ENCODE measurements at places on chromosomes 12 and 14.
A peak's percentile ranks its signal among the peaks of the same experiment; 100 is the strongest.

GRCh38 chr12:20282401-20282800, 85.9 kb upstream of the PDE3A start:
- DNase-seq: no peak

- peak; percentile 60 for DNase-seq
These were observed 19.6 kb upstream of the LRP1-AS start for GRCh38 chr12:57166971-57167371.

- no peak for DNase-seq
These were observed 18.2 kb downstream of the GLT1D1 start for GRCh38 chr12:128871516-128871892.

GRCh38 chr14:43116341-43116740, 1390.7 kb downstream of the FSCB start:
- no peak for DNase-seq

DNA sequence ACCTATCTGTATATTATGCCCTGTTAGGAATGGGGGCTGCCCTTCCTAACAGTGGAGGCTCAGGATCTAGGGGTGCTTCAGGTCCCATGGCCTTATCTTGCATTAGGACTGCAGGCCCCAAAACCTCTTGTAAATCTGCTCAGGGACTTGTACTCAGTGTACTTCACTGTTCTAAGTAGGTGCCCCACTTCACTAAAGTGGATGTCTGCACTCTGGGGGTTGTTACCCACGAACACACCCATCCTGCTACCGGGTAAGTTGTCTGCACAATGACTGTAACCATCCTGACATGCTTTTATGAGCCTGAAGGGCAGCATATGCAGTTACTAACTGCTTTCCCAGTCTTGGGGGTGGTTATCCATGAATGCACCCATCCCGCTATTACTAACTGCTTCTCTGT, 163.0 kb downstream of the PTCSC3 start:
- no peak for DNase-seq

DNA sequence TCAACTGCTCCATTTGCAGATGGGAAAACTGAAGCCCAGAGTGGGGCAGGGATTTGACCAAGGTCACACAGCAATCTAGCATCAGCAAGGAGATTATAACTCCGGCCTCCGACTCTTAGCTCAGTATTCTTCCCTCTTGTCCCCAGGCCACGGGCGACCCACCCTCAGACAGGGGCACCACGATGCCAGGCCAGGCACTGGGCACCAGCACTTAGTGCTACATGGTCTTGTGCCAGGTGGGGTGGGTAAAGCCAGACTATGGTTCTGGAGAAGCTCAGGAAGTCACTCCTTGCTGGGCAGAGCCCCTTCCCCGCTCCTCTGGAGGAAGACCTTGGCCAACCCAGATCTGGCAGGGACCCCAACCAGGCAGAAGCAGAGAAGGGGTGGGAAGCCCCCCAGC, 41.5 kb downstream of the SYNE3 start:
- DNase-seq: no peak

- DNase-seq: no peak
These were observed 34.8 kb upstream of the MMP17 start for GRCh38 chr12:131793243-131794022.

GRCh38 chr14:73255005-73255400, 17.7 kb downstream of the PAPLN start:
- no peak for DNase-seq

DNA sequence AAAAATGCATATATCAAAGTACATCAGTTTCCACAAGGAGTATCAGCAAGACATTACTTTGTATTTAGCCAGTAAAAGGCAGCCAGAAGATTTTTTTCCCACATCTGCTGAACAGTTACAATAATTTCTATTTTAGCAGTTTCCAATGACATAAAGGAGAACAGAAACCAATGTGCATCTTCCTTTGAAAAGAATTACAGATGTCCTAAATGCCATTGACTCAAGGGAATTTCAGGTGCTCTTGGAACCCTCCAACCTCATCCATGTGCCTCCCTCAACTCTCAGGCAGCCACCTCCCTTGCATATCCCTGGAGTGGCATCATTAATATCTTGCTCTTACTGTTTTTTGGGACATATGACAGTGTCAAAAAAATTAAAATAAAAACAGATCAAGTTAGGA, 62.2 kb upstream of the ST8SIA1 start:
- no peak for DNase-seq

DNA sequence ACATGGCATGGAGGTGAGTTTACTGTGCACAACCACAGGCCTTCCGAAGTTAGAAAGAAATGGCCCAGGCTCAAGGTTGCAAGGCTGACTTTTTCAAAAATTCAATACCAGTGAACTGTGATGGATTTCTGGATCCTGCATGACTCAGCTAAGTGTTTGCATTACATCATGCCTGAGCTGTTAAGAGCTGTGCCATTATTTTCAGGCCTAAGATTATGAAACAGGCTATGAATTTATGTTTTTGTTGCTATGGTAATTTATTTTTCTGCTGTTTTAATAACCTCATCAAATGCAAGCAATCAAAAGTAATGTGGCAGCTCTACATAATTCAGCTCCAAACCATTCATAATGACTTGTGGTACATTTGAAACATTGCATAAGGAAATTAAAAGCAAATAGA, 457.7 kb upstream of the TMEM132C start:
- DNase-seq: no peak

- no peak for DNase-seq
These were observed 133.5 kb upstream of the HIF1A start for GRCh38 chr14:61561657-61562276.

GRCh38 chr12:132046561-132046960, 96.8 kb downstream of the EP400 start:
- no peak for DNase-seq

- DNase-seq: no peak
These were observed 897 bp upstream of the TBX3 start for GRCh38 chr12:114684870-114685273.

DNA sequence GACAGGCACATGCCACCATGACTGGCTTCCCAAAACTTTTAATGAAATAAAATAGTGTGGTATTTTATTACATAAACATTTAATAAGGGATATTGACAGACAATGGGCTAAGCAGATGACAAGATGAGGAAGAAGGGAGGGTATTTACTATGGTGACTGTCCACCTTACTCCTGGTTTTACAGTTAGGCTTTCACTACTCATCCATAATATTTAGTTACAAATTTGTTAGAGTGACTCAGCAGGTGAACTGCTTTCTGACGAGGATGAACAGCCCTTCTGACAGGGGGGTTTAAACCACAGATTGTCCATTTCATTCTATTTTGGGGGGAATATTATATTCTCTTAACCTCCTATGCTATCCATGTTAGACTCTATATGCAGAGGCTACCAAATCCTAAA, 3.6 kb upstream of the PALS1 start:
- no peak for DNase-seq

DNA sequence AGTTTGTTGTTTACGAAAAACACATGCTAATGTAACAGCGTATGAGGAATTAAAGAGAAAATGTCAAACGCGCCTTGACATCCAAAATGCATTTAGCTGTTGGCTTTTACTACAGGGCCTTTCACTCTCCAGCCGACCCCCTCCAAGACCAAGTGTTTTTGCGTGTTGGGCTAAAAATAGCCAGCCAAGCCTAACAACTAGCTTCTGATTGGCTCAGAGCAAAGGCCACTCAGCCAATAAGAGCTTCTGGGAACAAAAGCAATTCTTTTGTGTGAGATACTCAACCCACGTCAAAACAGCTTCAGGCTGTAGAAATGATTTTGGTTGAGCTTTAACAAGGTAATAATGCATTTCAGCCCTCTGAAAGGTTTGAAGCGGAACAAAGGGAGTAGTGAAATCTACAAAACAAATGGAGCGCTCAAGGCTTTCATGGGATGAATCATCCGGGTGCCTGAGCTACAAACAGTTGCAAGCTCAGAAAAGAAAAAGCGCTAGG, 198.7 kb upstream of the DCN start:
- no peak for DNase-seq

GRCh38 chr12:12357719-12358461, 1.0 kb downstream of the BORCS5 start:
- DNase-seq: no peak

DNA sequence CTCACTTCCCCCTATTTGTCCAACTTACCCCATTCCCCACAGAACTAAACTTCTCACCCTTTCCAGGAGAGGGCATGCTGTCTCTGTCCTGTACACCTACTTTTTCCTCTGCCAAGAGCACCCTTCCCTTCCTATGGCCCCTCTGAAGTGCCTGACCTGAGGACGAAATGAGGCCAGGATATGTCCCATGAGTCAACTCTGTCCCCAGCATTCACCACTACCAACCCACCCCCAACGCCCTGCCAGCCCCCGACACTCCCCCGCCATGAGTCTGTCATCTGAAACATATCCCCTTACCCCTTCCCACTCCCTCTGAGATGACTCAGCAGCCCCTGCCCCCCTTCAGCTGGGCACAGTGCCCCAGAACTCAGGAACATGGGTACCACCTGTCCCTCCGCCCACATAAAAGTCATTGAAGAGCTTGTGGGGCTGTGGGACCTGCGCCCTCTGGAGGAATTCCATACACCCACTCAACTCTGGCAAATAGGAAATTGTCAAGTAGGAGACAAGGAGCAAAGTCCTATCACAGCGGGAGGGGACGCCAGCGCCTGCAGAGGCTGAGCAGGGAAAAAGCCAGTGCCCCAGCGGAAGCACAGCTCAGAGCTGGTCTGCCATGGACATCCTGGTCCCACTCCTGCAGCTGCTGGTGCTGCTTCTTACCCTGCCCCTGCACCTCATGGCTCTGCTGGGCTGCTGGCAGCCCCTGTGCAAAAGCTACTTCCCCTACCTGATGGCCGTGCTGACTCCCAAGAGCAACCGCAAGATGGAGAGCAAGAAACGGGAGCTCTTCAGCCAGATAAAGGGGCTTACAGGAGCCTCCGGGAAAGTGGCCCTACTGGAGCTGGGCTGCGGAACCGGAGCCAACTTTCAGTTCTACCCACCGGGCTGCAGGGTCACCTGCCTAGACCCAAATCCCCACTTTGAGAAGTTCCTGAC, 26.3 kb downstream of the ITGA7 start:
- no peak for DNase-seq

DNA sequence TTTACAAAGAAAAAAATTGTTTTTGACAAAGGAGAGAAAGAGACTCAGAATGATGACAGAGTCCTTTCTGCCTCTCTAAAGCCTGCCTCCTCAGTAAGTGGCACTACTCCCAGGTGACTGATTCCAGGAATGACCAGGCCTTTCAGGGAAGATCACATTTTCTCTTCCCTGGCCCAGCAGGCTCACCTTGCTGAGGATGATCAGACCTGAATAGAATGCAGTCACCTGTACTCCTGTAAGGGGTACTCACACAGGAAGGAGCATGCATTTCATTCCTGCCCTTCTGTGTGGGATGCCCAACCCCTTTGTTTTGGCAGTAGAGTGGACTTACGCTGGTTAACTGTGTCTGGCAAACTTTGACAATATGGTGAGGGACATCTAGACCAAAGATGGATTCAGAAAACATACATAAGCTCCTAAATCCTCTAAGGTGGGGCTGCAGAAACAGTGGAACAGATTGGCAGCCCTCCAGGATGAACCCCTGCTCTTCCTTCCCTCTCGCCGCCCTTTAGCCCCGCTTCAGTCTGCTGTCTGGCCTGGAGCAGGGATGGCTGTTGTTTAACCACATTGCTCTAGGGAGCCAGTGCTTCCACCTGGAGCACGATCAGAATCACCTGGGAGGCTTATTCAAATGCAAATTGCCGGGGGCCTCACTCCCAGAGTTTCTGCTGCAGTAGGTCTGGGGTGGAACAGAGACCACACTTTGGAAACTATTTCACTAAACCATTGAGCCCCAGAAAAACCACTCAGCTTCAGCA, 29.8 kb downstream of the ERG28 start:
- no peak for DNase-seq

- no peak for DNase-seq
These were observed 244.8 kb downstream of the DACT1 start for GRCh38 chr14:58882577-58883018.

- no peak for DNase-seq
These were observed 1300.5 kb downstream of the TMEM121 start for GRCh38 chr14:106826833-106827369.

DNA sequence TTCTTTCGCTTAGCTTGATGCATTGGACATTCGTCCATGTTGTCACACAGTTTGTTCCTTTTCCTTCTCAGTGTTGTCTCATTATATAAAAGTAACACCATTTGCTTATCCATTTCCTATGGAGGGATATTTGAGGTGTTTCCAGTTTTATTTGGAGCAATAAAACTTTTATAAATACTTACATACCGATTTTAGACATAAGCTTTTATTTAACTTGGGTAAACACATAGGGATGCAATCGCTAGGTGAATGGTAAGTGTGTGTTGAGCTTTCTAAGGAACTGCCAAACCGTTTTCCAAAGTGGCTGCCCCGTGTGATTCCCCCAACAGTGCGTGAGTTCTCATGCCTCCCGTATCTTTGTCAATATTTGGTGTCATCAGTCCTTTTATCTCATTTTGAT, 95.2 kb upstream of the DYNC1H1 start:
- no peak for DNase-seq

DNA sequence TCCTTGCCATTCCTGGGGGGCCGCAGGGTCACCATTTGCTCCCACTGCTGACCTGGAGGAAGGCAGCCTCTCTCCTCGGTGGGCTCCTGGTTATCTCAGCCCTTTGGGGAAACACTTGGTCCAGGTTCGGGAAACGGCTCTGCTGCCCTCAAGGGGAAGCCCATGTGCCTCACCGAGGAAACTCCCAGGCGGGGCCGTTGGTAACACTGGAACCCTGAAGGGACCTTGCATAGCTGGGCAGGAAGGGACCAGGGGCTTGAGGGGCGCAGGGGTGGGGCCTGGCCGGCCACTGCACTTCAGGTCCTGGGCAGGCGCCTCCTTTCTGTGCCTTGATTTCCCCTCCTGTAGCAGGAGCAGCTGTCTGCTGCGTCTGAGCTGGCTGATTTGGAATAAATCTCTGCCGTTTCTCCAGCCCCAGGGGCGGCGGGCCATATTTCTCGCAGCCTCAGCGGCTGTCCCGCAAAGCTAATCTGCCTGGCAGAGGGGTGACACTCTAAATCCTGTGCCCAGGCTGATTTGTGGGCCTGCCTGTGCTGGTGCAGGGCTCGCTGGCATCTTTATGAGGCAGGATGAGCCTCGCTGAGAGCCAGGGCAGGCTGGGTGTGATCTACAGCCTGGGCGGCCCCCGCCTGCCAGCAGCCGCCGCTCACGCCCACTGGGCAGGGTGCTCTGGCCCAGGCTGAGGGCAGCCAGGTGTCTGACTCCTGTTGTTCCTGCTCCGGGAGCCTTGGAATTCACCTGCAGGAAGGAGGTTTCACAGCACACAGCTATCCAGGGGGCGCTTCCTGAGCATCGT, 49.7 kb downstream of the KIF26A start:
- DNase-seq: no peak

DNA sequence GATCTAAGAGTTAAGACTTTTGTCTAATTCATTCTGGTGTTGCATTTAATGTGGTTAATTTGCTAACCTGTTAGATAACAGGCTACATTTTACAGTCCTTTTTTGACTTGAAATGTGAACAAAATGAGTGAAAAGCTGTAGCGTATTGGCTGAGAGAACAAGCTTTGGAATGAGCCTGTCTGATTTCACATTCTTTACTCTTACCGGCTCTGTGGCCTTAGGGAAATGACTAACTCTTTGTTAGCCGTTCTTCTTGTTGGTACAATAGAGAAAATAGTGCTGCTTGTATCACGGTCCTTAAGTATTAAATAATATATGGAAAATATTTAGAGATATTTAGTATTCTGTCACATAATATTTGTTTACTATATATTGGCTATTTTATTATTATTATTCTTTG, 1.9 kb downstream of the MNAT1 start:
- DNase-seq: no peak

All from stimulated activated CD4-positive, alpha-beta T cell treated with anti-CD3 and anti-CD28 coated beads, TNF-alpha, amount 100 ng/mL, for 24 hours (primary cell).